ENCODE measurements at places on chromosomes 5 and 9. TPM values are rescaled to one million over a fixed set of nuclear protein-coding genes. Genes with fewer than 3 reads are reported as not detected.

CYSRT1 gene
- total RNA-seq: 0.60 TPM

ZMAT2 gene
- total RNA-seq: 37.4 TPM

FIBCD1 gene
- total RNA-seq: 10.2 TPM

SPINK7 gene
- not detected for total RNA-seq

SLC2A6 gene
- 2.9 TPM for total RNA-seq

TRIM36 gene
- total RNA-seq: 32.7 TPM

SV2C gene
- 3.1 TPM for total RNA-seq

BTNL3 gene
- not detected for total RNA-seq

IFNB1 gene
- not detected for total RNA-seq

GCNT1 gene
- total RNA-seq: 15.8 TPM

TMEM215 gene
- 52.2 TPM for total RNA-seq

SLC36A3 gene
- total RNA-seq: not detected

C5orf58 gene
- not detected for total RNA-seq

RMI1 gene
- 22.7 TPM for total RNA-seq

NPR3 gene
- total RNA-seq: 23.7 TPM

PRLR gene
- 1.9 TPM for total RNA-seq
